ENCODE measurements at places on chromosomes 16 and 17.

DNA sequence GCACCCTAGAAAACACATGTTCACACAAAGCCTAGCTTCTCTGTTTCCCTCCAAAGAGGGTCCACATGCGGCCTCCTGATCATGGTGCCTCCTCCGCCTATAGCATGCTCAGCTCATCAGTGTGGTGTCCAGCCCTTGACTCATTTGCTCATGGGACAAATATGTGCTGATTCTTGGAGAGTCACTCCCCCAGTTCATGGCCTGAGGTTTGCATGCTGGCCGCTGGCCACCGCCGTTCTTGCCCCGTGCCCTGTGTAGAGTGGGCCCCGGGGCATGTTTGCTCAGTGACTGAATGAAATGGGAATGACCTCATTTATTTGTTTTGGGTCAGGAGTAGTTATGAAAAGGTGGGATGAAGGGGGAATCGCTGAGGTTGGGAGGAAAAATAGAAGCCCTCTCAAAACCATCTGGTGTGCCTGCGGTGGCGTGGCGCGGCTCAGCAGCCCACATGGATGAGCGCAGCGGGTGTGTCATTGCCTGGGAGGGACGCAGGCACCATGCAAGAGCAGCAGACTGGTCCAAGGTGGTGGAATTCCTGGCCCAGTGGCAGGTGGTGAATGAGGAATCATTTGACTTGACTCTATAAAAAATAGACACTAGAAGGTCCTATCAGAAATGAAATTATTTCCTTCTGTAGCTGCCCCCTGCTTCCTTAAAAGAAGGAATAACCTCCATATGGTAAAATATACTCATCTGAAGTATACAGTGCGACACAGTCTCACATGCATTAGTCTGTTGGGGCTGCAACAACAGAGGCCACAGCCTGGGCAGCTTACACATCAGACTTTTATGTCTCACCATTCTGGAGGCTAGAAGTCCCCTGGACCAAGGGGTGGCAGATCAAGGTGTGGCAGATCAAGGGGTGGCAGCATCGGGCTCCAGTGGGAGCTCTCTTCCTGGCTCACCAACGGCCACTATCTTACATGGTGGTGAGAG is 31.7 kb downstream of the CRISPLD2 start:
- DNase-seq: no peak

DNA sequence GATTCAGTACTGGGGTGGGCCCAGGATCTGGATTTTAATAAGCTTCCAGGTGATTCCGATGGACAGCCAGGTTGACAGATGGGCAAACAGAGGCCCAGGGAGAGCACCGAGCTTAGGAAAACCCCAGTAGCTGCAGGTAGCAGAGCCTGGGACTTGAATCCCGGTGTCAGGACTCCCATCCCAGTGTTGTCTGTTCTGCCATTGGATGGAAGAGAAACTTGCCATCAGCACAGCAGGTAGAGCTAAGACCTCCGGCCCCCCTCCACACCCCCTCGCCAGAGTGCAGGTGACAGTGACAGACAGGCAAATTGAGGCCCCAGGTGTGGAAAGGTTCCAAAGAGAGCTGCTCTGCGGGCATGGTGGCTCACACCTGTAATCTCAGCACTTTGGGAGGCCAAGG is 12.4 kb downstream of the KATNB1 start:
- DNase-seq: no peak

- DNase-seq: no peak
Observed at GRCh38 chr17:70059071-70059470, 16.0 kb upstream of the KCNJ16 start.

GRCh38 chr16:23134274-23134673 is 15.0 kb downstream of the USP31 start:
- DNase-seq: no peak

DNA sequence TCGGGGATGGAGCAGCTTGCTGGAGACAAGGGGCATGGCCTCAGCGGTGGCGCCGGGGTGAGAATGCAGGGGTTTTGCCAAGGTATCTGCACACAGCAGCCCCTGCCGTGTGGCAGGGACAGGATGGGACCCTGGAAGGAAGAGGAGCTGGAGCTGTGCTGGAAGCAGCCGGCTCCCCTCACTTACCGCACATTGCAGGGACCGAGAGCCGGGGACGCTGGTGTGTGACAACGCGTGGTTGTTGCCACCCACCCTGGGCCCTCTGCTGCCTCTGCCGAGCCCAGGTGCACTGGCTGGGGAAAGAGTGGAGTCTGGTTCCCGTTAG is 3.0 kb downstream of the NUBP2 start:
- no peak for DNase-seq

DNA sequence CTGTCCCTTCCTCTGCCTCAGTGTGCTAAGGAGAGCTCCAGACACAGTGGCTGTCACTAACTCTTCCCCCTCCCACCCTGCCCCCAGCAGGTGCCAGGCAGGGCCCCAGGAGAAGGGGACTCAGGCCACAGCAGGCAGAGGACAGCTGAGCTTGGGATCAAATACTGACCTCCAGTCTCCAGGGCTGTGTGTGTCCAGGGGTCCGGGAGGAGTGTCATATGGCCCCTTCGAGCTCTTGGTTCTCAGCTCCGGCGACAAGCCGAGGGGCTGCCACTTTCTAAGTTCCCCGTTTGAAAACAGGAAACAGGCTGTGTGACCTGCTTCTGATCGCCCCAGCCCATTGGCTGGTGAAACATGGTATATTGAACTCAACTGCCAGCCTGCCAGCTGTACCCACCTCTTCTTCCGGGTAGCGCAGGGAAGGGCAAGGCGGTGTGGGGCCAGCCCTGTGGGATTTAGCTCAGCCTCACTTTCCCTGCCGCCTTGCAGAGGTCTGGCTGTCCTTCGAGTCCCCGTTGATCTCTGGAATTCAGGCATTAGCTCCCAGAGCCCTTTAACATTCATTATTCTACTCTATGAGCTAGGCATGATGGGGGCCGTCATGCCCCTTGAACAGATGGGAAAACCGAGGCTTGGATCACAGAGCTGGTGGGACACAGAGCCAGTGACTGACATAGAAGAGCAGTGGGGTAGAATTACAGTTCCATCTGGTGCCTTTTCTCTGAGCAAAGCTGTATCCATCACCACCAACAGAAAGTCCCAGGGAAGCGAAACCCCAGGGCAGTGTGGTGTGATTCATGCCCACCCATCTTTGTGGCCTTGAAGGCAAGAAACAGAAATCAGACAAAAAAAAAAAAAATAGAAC is at the start of gene SNX20:
Gene SNX20, minus strand, starts transcription at position 292 of the 865 bp plus-strand sequence. CDS start 3,786 bp downstream, outside the sequence.
- DNase-seq: no peak

DNA sequence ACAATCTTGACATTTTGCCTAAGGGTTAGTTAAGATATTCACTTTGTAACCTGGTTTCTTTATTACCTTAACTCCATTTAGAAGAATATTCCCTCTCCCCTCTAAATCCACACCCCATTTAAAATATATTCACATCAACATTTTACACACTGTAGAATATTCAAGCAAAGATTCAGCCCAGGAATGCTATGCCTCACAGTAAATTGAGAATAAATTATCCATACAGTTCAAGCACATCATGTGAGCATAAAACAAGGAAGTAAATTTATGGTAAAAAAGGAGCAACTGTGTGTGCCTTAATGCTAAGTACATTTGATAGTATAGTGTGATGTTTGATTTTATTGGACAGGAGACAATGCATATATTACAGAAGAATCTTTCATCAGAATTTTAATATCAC is 806.6 kb upstream of the KIF2B start:
- DNase-seq: no peak

GRCh38 chr17:31842195-31843069 is 16.6 kb downstream of the COPRS start:
- DNase-seq: peak; percentile 32

- DNase-seq: no peak
Observed at GRCh38 chr16:46731691-46732555, 16.2 kb downstream of the MYLK3 start.

DNA sequence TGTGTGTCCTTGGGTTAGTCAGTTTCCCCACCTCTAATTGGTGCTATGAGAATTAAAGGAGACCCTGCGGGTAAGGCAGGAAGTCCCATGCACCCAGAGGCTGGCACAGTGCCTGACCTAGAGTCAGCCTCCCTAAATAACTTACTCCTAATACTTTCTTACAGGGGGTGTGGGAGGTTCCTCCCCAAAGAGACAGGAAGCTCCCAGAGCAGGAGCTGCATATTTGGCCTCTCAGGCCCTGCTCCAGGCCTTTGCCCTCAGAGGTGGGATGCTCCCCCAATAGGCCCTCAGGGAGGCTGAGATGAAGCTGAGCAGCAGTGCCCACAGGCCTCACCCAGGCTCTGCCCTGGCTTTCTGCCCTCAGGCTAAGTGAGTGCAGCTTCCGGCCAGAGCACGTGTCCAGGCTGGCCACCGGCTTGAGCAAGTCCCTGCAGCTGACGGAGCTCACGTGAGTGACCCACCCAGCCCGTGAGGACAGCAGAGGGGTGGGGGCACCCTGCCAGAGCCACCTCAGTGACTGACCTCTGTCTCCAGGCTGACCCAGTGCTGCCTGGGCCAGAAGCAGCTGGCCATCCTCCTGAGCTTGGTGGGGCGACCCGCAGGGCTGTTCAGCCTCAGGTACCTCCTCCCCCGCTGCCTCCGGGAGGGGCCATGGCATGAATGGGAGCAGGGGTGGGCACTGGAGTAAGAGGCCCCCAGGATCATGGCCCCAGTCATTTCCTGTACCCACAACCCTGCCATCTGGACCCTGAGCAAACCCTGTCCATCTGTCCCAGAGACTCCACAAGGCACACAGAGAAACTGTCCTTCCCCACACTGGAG is 31.1 kb upstream of the CPNE2 start:
- no peak for DNase-seq

GRCh38 chr17:39677542-39678339 is 9.5 kb downstream of the PNMT start:
- no peak for DNase-seq

DNA sequence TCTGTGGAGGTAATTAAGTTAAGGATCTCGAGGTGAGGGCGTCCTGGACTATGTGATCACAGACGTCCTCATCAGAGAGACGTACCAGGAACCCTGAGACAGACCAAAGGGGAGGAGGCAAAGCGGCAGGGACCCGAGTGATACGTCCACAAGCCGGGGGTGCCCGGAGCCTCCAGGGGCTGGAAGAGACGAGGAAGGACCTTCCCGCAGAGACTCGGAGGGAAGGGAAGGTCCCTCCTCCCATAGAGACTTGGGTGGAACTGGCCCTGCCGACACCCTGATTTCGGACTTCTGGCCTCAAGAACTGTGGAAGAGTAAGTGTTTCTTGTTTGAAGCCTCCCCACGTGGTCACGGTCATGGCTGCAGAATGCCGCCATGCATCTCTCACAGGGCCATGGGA is 30.8 kb downstream of the LMF1 start:
- no peak for DNase-seq

- no peak for DNase-seq
Observed at GRCh38 chr17:8059131-8059530, 20.3 kb downstream of the ALOX15B start.

- DNase-seq: no peak
Observed at GRCh38 chr16:20401066-20401465, 3.5 kb downstream of the PDILT start.
